ENCODE measurements at places on chromosomes 5 and 9.

- DNase-seq = no peak
Observed at GRCh38 chr9:70395652-70396051, 18.8 kb downstream of the KLF9 start.

GRCh38 chr9:16371306-16371705 is 499.2 kb downstream of the BNC2 start:
- DNase-seq = no peak

DNA sequence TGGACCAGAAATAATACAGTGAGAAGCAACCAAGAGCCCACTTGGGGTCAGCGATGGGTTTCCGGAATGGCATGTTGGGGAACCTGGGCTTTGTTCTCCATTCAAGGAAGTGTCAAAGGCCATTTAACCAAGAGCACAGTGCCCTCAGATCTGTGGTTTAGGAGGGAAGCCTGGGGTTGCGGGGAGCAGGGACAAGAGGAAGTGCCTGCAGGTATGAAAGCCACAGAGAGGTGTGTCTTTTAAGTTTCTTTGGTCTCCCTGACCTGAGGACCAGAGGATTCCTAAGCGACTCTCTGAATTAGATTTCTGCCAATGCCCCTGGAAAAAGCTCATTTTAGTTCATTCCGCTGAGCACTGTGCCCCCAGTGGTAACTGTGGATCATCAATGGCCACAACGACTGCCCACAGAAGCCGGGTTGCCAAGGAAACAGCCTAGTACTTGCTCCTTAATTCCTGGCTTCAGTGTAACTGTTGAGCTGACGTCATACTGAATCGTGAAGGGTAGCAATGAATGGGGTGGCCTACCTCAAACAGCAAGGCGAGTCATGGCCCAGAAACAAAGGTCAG is 107.3 kb upstream of the SPIN1 start:
- no peak for DNase-seq

GRCh38 chr9:122016744-122017143 is 76.4 kb downstream of the TTLL11 start:
- DNase-seq = no peak

DNA sequence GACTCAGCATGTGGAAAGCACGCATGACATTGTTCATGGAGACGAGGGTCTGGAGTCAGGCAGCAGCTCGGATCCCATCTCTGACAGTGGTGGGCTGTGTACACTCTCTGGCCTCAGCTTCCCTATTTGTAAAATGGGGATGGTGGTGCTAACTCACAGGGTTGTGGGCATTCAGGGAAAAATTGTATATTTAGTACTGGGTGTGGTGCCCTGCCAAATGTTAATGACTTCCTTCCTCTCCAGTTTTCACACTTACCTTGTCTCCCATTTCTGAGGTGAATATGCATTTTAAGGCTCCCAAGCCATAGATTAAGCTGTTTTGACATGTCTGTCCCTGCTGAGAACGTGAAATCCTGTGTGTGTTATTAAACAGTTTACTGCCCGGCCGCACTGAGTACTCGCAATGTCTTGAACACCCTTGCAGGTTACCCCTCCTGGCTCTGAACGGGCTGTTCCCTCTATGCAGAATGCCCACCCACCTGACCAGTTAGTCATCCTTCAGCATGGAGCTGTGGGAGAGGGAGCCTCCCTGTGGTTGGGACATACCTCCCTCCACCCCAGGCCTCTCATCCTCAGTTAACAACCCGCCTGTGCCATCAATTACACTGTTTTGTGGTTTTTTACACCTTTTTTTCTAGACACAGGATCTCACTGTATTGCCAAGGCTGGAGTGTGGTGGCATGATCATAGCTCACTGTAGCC is 25.8 kb downstream of the TJP2 start:
- DNase-seq = no peak

- DNase-seq = no peak
Observed at GRCh38 chr9:121286973-121287741, 19.2 kb downstream of the GSN start.

DNA sequence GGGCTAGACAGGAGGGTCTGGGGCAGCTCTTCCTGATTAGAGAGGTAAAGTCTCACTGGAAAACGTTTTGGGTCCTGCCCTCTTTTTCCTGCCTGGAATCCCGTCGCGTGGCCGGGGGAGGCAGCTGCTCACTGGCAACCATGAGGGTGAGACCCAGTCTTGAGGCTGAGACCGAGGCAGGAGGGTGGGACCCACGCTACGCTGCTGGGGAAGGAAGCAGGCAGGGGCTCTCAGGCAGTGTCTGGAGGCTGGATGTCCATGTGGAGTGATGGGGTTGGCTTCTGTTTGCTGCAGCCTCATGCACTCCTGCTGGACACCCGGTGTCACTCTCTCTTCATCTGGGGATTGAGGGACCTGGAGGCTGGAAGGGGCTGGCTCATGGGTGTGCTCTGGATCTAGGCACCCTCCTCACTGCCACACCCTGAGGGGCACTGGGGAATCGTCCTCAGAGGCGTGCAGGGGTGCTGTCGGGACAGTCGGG is 11.3 kb upstream of the SLC2A6 start:
- no peak for DNase-seq
